ENCODE measurements at places on chromosomes 3 and 15.

- no peak for DNase-seq
Observed at GRCh38 chr3:99474776-99475175, 163.6 kb upstream of the COL8A1 start.

- no peak for DNase-seq
Observed at GRCh38 chr3:8455526-8456411, 45.9 kb upstream of the LMCD1 start.

DNA sequence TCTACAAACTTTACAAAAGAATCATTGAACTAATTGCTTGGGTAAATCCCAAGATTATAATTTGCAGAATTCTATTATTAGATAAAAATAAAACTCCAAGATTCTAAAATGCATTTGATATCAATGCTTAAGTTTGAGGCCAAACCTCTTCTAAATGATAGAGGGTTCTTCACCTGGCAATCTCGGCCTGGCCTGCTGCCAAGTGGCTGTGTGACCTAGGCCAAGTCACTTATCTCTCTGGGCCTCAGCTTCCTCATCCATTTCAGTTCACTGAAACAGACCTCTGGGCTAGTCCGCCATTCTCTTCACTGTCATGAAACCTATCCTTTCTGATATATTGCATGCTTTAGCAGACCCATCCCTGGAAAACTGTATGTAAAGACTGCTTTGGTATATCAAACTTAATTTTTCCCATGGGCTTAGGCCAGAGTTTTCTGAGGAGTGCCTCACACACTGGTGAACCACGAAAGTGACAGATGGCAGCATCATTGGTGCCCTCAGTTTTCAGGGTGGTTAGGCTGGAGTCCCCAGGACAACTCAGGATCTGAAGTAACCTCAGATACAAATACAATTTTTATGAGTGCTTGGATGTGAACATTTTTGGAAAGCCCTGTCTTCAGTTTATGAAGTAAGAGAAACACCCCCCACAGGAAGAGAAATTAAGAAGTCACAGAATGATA, 21.8 kb downstream of the NUDT16 start:
- DNase-seq: no peak

GRCh38 chr3:38640661-38641452, 8.6 kb downstream of the SCN5A start:
- no peak for DNase-seq

GRCh38 chr3:156787926-156788663, 38.1 kb upstream of the LEKR1 start:
- DNase-seq: no peak

GRCh38 chr15:82177291-82178010, 85.1 kb downstream of the EFL1 start:
- no peak for DNase-seq

GRCh38 chr15:62119874-62120273, 45.2 kb downstream of the C2CD4B start:
- no peak for DNase-seq

DNA sequence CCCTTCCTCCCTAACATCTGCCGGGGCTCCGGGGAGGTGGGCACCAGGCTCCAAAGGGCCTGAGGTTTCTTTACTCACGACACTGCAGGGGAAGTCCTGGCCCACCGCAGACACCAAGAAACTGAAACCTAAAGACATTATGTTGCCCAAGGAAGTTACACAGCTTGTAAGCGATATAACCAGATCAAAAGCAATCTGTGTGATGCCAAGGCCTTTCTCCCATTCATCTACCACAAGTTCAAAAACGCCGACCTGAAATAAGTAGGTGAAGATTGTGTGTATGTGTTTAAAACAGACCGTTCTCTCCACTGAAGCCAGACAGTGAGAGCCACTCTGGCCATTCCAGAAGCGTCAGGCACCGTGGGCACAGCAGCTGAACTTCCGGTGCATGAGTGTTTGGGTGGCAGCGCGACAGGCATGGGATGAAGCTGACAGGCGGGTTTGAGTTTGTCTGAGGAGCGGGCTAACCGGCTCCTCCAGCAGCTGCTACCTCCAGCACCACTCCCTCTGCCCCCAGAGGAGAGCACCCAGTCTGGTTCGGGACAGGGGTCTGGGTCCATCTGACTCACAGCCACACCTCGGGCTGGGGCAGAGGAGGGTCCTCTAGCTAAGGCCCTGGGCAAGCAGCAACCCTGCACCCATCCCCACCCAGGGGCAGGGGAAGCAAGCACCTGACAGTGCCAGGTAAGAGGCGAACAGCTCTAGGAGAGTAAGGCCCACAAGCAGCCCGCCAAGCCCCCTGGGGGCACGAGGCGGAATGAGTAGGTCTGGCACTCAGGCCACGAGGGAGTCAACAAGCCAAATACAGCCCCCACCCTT, 1.3 kb downstream of the TNK2 start:
- no peak for DNase-seq

- no peak for DNase-seq
Observed at GRCh38 chr15:64780600-64781156, 5.3 kb upstream of the RBPMS2 start.

DNA sequence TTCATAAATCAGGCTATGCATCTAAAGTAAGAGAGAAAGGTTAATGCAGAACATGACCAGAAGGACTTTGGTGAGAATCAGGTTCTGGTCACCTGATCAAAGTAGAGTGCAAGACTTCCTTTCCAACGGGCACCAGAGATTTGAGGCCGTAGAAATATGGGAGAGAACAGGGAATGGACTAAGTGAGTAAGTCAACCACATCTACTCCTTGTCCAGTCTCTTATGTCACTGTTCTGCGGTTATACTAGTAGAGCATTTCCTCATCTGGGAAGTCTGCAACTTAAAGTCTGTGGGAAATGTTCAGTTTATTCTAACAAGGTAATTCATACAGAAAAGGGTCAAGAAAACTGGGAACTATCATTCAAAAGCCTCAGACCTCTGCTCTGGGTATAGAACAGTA, 232.8 kb downstream of the CPNE4 start:
- DNase-seq: no peak

GRCh38 chr3:17367171-17367570, 375.3 kb downstream of the TBC1D5 start:
- no peak for DNase-seq

- DNase-seq: no peak
Observed at GRCh38 chr15:46014532-46014931, 379.7 kb downstream of the SQOR start.

DNA sequence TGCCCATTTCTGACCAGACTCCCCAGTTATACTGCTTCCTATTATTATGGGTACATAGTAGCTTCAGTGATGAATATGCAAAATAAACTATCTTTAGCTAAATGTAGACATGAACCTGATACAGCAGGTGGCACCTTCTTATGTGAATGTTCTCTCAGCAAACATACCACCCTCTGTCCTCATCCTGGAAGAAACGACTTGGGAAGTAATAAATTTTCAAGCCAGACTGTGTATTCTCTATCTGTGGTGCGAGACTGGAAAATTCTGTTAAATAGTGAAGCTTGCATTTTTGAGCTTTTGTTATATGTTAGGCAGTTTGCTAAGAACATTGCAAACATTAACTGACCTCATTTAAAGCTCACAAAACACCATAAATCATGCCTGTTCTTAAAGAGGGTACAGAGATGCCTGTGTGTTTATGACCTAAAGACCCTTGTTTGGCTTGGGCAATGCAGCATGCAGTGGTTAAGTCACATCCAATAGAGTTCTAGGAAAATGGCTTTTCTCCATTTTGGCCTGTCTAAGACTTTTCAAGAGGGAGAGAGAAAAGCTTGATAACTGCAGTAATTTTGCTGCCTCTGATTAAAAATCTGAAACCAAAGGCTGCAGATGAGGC, 287.1 kb downstream of the NEK10 start:
- no peak for DNase-seq

DNA sequence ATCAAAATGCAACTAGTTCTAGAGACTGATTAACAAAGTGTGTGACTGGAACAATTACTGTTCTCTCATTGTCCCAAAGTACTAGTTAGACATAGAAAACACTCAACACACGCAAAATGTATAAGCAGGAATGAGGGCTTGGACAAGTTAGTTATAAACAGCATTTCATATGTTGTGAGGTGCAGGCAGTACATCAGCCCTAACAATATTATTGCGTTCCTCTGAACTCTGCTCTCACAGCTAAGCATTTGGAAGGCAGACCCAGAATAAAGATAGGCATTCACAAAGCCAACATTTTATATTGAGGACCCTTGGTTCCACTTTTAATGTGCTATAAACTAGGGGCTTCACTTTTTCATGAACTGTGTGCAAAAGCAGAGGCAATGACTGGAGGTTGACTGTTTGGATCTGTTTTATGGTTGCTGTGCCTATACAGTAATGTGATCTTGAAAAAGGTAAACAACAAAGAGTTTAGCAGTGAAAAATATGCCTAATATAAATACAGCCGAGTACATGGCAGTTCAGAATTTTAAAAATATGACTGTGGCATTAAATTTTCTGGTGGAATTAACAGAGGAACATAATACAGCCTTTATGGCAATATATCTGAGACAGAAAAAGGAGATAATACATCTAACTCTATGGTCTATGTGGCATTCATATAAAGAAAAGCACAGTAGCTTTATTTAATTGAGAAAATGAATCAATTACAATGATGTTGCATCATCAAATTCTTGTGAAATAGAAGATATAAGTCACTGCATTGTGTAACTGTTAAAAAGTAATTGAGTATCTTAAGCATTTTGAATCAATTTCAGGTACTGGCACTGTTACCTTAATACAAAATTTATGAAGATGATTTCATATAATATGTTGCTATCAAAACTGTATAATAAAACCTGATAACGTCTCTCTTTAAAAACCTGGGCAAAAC, 80.0 kb upstream of the SKOR1 start:
- DNase-seq: no peak

DNA sequence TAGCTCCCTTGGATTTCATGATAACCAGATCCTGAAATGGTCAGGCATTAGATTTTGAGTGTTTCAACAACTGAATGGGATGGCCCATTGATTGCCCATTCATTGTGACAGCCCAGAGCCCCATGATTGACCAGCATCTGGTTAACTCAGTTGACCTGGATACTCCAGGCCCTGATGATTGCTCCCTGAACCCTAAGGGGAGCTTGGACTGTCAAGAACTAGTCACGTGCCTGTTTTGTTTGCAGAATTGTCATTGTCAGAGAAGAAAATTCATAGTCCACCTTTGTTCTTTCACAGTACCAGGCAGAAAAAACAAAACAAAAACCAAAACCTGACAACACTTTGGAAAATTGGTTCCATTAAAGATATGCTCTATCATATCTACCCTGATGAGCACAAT, 241.3 kb upstream of the ONECUT1 start:
- DNase-seq: no peak

DNA sequence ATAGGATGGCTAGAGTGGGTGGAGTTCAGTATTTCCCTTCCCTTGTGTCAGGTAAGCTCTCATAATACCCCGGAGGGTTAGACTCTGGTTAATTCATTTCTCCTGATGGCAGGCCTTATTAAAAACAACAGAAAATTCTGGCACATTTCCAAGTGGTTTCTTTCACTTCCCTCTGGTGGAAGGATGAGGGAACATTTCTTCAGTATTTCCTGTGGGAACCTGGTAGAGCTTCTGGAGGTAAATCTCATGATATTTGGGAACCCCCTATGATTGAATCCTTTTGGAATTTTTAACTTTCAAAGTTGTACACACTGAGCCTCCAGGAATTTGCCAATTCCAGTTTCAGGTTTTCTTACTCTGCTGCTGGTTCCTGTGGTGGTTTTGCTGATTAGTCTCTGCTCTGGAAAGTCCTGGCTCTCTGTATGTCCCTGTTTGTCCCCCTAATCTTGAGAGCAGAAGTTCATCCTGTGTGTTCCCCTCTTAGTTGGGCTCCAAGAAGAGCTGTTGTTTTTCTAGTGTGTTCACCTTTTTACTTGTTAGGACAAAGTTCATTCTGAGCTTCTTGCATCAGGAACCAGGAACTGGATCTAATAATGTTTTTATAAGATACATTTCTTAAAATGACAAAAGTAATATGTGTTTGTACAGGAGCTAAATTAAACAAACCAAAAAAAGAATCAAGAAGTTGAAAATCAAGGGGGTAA, 12.1 kb downstream of the CHRNA7 start:
- DNase-seq: no peak

- no peak for DNase-seq
Observed at GRCh38 chr15:23518104-23518503, 47.4 kb upstream of the MKRN3 start.

- DNase-seq: no peak
Observed at GRCh38 chr15:87369269-87369668, 887.3 kb downstream of the NTRK3 start.

- DNase-seq: no peak
Observed at GRCh38 chr3:191680989-191681597, 220.1 kb downstream of the PYDC2 start.

DNA sequence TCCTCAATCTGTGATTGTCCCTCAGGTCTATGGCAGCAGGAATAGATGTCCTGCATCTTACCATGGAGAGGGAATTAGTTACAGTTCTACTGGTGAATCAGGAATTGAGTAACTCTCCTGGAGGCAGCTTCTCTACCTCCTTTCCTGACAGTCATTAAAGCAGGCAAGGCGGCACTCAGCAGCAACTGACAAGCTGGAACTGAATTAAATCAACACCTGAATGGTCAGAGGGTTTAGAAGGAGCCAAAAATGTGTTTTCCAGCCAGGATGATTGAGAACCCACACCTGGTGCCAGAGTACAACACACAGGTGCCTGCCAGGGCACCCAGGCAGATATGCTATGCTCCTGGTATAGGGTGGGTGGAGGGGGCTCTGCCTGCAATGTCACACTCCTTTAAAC, 43.1 kb upstream of the TIPARP start:
- DNase-seq: no peak

GRCh38 chr3:55288657-55289056, 198.4 kb downstream of the WNT5A start:
- no peak for DNase-seq

DNA sequence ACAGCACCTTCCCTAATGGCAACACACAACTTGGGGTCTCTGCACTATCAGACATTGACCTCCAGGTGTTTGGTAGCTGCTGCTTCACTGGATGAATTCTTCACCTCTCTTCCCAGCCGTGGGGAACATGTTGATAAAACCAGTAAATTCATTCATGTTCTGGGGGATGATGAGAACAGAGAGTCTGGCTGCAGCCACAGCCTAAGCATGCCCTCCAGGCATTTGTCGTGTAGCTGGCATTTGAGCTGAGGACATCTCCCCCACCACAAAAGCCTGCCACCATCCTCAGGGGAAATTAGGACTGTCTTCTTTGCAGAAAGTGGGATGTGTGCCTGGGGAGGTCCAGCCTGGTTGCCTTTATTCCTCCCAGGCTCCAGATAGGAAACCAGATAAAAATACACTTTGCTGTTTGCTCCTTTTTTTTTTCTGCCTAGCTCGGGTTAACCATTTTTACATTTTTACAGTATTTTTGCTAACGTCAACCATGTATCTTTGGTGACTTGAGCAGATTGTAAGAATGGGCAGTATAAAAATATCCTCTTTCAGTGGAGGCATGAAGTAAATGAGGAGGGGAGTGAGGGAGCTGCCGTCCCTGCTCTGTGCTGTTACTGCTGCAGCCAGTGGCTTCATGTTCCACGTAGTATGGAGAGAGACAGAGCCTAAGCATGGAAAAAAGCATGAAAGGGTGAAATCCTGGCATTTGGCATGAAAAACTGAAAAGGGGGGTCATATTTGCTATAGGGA, 444.0 kb downstream of the EPHB1 start:
- no peak for DNase-seq

Measured in renal cortex interstitium (tissue), 15 donors.